ENCODE measurements at places on chromosomes 2 and 18. TPM values are rescaled to one million over a fixed set of nuclear protein-coding genes. Genes with fewer than 3 reads are reported as not detected.

Gene CRYBA2
- not detected for polyA plus RNA-seq

Gene RESP18
- not detected for polyA plus RNA-seq

Gene TANC1
- polyA plus RNA-seq, result 54.9 TPM

Gene LRP1B
- 0.78 TPM for polyA plus RNA-seq

Gene ACMSD
- polyA plus RNA-seq, result 49.0 TPM

Gene CCDC178
- 1.9 TPM for polyA plus RNA-seq

Gene GAD1
- polyA plus RNA-seq, result 1.2 TPM

Gene FHOD3
- polyA plus RNA-seq, result 44.2 TPM

Gene KIF5C
- 4.4 TPM for polyA plus RNA-seq

Gene NAT8
- 32.3 TPM for polyA plus RNA-seq

Gene NGEF
- polyA plus RNA-seq, result 3.9 TPM

Gene BABAM2
- 49.0 TPM for polyA plus RNA-seq

Gene LRRTM1
- polyA plus RNA-seq, result 41.7 TPM

Gene ITGB6
- polyA plus RNA-seq, result 13.9 TPM

Gene GALNT13
- polyA plus RNA-seq, result 1.5 TPM

Gene COL4A3
- polyA plus RNA-seq, result 70.7 TPM

Gene RAPGEF4
- 7.9 TPM for polyA plus RNA-seq

Gene TDRD15
- polyA plus RNA-seq, result 0.04 TPM

Gene ANKRD23
- 5.7 TPM for polyA plus RNA-seq

Gene RAD51AP2
- 0.19 TPM for polyA plus RNA-seq

Gene ZNF513
- 24.6 TPM for polyA plus RNA-seq

Gene ARHGAP15
- polyA plus RNA-seq, result 4.3 TPM

Gene COL4A4
- polyA plus RNA-seq, result 53.5 TPM

Measured in renal pelvis (tissue), 12 donors.